ENCODE measurements at places on chromosomes 16 and 17.

GRCh38 chr16:35186045-35186759, 1726.8 kb downstream of the TP53TG3F start:
- DNase-seq, result no peak

DNA sequence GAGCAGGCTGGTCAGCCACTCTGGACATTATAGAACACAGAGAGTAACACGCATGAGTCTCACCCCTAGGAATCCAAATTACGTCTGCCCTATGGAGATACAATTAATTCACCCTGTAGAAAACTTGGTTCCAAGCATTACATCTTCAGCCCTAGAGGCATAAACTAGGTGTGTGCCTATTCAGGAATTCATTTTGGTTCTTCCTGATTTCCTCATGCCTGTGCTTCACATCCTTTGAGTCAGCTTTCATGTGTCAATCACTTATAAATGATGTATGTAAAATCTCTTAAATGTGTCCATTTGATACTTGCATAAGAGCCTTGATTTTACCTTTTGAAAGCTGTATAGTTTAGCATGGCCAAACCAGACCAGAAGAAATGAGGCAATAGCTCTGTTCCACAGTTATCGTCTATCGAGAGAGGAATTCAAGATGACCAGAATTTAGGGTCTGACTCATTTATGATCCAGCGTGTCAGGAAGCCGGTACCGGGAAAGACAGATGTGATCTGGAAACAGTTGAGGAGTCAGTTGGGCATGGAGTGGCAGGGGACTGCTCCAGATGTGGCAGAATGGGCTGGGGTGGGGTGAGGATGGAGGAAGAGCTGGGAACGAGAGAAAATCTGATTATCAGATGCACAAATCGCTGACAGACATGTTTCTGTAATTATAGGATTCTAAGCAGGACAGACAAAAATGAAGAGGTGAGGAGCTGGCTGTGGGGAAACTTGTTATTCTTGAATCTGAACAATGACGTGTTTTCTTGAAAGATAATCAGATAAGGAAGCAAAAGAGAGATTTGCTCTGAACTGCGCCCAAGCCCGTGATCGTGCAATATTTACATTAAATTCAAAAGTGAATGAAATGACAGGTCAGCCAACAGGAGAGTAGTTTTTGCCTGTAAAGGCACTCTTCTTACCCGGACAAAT, 76.7 kb downstream of the C16orf95 start:
- no peak for DNase-seq

DNA sequence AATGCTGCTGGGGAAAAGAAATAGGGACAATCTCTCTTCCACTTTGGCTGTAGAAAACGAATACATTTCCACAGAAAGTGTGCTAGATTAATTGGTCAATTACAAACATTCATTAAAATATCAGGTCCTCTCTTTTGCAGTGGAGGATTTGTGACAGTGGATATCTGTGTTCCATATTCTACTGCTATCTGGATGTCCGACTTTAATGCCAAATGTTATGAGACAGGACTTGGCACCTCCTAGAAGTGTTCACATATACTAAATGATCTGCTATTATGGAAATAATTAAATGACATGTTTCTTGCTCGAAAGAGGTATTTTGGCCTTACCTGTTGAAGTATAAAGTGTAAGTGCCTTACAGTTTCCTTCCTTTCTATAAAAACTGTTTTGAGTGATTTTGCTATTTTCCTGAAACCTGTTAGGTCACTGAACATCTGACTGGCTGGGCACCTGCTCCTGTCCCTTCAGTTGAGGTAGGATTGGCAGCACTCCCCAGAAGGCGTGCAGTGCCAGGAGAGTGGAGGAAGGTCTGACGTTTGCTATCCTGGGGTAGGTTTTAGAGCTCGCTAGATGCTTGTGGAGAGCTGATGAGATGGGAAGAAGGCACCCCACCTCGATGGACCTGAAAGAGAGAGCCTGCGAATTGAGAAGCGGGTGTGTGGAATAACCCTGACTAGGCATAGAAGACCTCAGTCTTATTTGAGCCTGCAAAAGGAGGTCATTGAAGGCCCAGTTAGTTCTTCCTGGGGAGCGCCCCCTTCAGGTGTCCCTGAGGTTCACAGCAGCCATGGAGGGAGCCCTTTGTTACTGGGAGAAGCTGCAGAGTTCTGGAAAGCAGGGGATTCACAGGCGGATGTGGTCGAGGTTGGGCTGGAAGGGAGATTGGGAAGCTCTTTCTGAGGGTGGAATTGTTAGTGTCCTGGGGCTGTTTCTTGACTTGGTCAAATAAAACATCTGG, 159.4 kb upstream of the ZNF267 start:
- no peak for DNase-seq

DNA sequence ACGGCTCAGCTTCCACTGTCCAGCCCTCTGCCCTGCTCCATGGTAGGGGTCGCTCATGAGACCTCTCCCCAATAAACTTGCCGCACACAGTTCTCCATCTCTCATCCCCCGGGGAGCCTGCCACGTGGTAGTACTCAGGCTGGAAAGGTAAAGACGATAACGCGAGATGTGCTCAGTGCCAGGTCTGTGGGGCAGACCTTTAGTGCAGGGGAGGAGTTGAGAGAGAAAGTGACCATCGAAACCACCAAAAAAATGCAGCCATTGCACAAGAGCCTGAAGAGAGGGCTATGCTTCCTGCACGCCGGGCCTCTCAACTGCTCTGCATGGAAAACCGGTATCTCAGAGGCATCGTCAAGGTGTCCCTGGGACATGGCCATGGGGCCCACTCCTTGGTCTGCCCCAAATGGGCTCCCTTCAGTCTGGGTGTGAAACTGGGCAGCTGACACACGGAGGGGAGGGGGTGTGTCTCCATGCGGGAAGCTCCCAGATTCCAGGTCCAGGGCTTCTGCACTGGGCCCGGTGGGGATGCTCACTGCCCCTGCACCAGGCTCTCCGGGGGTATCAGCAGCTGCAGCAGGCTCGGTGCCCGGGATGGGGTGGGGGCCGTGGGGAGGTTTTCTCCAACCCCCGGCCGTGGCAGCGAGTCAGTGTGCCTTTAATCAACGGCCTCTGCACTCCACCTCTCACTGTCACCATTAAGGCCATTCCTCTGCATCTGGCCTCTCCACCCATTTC, 4.7 kb upstream of the AANAT start:
- no peak for DNase-seq

Measured in GM19239 (cell line).